Esophagus squamous epithelium (tissue), 5 donors: ENCODE measurements at places on chromosomes 1 and 21.

- no peak for DNase-seq
Observed at GRCh38 chr1:150621497-150622302, 7.7 kb downstream of the ENSA start.

DNA sequence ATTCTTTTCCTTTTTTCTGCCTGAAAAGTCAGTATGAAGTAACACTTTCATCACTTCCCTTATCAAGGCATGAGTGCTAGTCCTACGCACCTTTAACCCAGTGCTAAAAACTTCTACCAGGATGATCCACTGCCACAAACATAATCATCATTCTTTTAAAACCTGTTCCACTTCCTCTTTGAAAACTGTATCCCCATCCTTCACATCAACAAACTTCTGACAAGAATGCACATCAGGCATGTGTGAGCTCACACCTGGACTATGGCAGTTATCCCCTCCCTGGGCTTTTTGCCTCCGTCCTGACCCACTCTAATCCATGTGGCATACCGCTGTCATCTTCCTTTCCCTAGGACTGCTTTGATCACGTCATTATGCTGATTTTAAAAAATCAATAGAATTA, 70.2 kb downstream of the ESRRG start:
- DNase-seq, result no peak

DNA sequence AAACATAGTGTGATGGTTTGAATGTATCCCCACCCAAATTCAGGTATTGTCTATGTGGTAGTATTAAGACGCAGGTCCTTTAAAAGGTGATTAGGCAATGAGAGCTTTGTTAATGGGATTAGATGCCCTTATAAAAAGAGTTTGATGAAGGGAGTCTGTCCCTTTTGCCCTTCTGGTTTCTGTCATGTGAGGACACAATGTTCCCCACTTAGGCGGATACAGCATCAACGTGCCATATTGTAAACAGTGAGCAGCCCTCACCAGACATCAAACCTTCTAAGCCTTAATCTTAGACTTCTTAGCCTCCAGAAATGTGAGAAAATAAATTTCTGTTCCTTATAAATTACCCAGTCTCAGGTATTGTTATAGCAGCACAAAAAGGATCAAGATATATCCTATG, 172.8 kb downstream of the FAF1 start:
- no peak for DNase-seq

DNA sequence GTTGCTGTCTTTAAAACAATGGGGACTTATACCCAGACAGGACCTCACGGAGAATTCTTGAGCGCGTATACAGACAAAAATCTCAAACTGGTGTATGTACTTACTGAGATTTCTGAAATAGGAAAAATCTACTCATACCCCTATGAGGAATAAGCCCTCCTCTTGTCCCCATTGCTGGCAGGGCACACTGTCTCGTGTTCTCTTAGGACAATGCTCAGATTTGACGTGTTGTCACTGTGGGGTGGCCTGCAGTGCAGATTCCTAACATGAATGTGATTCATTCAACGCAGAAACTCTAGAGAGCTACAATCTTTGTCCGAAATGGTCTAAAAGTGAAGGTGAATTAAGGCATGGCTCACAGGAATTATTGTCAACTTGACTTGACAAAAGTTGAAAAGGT, 31.1 kb upstream of the PDE9A start:
- no peak for DNase-seq

DNA sequence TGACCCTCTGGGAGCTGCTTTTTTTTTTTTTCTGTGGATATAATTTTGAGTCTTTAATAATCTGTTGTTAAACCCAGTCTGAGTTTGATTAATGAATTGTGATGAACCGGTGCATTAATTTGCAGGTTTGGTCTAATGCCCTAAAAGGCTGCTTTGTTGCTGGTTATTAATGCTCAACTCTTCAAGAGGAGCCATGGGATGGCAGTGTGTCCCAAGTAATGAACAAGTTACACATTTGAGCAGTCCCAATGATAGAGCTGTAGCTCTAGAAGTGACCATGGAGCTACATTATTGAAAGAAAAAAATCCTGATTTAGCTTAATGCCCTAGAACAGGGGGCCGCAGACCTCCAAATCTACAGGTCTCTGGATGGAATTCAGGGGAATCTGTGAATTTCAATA, 53.1 kb downstream of the RWDD3 start:
- no peak for DNase-seq

DNA sequence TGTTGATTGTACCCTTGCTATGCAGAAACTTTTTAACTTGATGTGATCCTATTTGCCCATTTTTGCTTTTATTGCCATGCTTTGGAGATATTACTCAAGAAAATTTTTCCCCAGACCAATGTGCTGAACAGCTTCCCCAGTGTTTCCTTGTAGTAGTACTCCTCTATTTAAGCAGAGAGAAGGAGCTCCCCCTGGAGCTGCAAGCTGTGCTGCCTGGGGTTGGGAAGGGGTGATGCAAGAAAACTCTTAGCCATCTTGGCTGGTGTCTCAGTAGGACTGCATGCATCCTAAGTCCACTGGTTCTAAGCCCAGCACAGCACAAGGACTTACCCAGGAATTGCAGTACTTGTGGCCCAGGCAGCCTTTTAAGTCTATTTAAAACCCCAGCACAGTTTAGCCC, 121.6 kb downstream of the NTMT2 start:
- no peak for DNase-seq

GRCh38 chr1:183512450-183512849, 40.2 kb downstream of the SMG7 start:
- no peak for DNase-seq

- DNase-seq, result no peak
Observed at GRCh38 chr1:224188286-224188685, 5.2 kb downstream of the DEGS1 start.

GRCh38 chr21:36010801-36011200, 49.5 kb downstream of the SETD4 start:
- no peak for DNase-seq

DNA sequence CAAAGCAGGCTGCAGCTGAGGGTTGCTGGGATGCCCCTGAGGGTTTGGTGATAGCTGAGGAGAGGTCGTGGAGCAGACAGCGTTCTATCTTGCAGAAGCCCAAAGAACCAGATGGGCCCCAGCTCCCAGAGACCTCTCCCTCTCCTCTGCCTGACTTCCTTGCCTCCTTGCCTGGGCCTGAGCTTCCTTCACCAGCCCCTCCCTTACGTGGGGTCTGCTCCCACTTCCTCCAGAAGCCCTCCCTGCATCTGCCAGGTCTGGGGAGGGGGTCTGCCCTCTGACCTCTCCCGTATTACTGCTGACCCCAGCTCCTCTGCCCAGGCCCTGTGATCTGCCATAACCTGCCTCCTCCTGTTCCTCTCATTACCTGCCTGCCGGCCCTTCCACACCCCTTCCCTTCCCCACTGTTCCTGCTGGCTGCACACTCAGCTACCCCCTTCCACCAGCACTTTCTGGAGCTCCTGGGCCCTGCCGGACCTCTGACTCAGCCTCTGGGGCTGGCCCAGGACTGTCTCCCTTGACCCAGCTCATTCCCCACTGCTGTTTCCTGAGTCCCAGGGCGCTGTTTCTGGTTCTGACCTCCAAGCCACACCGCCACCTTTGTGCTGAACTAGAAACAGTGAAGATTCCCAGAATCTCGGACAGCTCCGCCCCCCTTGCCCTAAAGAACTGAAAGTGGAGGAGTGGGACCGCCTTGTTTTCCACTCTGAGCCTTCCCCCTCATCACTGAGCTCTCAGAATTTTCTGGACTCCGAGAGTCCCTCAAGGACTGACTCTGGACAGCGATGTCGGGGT, 237.7 kb upstream of the C1orf174 start:
- no peak for DNase-seq

- no peak for DNase-seq
Observed at GRCh38 chr1:204599098-204599497, 82.9 kb downstream of the MDM4 start.

DNA sequence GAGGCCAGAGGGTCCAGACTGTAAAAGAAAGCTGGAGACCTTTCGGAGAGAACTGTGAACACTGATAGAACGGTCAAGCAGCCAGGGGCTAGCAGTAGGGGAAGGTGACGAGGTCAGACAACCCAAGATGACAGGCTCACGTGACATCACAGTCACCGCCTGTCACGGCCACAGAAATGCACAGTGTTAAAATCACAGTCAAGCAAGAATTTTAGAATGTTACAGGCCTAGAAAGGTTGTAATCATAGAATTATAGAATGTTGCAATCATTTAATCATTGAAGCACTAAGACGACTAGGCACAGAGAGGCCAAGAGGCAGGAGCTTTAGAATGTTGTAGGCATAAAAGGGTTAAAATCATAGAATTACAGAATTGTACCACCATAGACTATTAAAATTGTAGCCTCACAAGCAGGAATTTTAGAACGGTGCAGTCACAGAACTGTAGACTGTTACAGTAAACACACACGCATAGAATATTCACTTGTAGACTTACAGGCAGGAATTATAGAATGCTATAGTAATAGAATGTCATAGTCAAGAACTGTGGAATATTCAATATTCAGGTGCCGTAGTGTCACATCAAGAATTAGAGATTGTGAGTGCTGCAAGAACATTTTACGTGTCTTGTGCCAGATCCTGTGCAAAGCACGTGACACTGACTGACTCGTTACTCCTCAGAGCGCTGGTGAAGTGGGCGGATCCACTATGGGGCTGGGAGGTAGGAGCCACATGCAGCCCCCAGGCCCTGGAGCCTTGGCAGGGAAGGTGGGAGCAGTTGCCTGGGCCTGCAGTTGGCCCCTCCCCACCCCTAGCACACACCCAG, 118.1 kb downstream of the EPHB2 start:
- no peak for DNase-seq

DNA sequence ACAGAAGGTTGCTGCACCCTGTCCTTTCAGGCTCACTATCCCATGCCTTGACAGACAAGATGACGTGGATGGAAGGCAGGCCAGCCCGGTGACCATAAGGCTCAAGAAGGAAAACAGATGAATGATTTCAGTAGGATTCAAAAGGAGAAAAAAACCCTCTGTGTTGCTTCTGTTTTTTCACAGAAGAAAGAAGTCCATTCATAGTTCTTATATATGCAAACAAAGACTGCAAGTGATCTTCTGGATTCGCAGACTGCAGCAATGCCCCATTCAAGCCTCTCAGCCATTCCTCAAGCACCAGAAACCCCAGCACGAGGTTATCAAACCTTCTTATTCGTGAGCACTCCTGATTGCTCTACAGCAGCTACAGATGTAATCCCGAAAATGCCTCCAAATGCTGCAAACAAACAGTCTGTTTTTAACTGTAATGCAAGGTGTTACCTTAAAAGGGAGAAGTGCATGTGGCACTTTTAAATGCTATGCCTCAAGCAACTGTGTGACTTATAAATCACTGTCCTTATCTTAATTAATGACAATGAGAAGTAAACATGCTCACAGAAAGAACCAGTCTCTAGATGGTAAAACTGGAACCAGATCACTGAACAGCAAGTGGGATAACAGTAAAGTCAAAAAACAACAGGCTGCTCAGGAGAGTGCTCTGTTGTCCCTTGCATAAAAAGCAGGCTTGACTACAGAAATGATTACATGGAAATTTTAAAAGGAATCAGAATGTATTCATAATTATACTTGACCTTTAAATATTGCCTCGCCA, 173.9 kb downstream of the HHIPL2 start:
- DNase-seq, result no peak

GRCh38 chr1:41003127-41003639, 18.3 kb downstream of the SLFNL1 start:
- no peak for DNase-seq

- no peak for DNase-seq
Observed at GRCh38 chr1:186165303-186165702, 209.8 kb downstream of the TPR start.
